ENCODE measurements at places on chromosomes 7 and 10.

- no peak for DNase-seq
Measured at GRCh38 chr7:129845178-129845971, 107.4 kb downstream of the UBE2H start.

DNA sequence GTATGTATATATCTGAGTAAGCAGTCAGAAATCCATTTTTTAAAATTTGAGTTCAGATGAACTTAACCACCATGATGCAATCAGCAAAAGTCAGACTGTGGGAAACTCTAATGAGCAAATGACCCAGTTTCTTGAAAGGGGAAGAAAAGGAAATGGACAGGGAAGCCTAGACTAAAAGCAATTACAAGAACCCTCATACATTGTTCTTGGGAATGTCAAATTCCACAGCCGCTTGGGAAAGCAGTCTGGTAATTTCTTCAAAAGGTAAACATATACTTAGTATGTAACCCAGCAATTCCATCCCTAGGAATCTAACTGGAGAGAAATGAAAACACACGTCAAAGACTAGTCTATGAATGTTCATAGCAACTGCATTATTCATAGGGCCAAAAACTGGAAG lies 16.4 kb upstream of the FOXK1 start:
- DNase-seq, result no peak

DNA sequence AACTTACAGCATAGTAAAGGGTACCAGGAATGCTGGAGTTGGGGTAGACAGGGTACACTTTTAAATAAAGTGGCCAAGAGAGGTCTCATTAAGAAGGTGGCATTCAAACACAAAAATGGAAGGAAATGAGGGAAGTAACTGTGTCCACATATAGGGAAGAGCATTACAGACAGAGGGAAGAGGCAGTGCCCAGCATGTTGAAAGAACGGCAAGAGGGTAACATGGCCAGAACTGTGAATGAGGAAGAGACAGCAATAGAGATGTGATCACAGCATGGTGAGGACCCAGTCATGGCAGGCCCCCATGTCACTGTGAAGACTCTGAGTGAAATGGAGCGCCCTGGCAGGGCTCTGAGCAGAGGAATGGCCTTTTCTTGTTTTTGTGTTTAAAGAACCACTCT lies 35.1 kb upstream of the ZNRF2 start:
- DNase-seq, result no peak

- DNase-seq, result peak; percentile 81
Measured at GRCh38 chr7:117323851-117324711, 1.2 kb upstream of the WNT2 start.

DNA sequence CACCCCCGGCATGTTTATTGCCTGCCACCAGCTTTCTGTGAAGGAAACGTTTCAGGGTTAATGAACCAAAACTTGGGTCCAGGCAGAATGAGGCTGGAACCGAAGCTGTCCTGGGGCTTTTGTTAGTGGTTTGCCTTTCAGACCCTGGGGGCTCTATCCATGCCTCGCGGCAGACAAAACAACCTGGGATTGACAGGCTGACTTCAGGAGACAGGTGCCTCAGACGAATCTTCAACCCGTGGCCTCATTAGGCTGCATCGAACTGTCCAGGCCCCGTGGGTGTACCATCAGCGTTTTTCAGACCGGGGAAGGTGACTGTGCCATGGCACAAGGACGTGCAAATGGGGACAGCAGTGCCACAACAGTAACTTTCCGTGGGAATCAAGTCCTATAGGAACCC lies 259.3 kb upstream of the SHH start:
- no peak for DNase-seq

DNA sequence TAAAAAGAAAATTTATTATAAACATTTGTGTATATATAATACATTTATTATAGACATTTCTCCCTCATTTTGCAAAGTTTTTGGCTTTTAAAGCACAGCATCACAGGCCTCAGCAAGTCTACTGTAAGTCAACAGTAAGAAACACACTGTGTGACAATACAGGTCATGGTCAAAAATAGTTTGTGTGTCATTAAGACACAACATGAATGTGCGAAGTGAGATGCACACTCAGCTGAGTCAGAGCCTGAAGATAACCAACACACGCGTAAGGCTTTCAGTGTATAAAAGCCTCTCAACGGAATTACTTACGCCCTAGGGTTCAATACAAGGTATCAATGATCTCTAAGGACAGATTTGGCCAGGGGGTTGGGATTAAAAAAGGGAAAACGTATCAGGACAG lies 157.6 kb downstream of the PIP4K2A start:
- no peak for DNase-seq

GRCh38 chr7:41571573-41571972 lies 131.3 kb downstream of the INHBA start:
- DNase-seq, result no peak

DNA sequence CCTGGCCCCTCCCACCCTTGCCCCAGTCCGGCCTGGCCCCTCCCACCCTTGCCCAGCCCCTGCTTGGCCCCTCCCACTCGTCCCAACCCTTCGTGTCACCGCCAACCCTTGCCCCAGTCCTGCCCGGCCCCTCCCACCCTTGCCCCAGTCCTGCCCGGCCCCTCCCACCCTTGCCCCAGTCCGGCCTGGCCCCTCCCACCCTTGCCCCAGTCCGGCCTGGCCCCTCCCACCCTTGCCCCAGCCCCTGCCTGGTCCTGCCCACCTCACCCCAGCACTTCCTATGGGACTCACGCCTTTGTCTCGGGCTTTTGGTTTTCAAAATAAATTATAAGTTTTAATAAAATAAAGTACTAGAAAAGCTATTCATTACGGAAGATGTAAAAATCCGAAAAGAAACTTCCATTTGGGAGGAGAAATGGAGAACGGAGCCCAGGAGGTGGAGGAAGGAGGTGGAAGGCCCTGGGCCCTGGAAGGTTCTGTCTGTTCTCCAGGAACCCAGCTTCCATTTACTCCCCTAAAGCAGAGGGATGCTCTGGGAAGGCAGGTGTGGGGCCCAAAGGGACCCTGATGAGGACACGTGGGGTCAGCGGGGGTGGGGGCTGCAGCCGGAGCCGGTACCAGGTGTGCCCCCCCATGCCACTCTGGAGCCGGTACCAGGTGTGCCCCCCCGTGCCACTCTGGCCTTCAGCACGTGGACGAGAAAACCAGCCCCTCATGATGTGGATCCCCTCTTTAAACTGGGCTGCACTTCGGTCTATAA lies 52.2 kb downstream of the PWWP2B start:
- DNase-seq, result peak; percentile 85

GRCh38 chr10:59465088-59465487 lies 102.7 kb upstream of the FAM13C start:
- no peak for DNase-seq

GRCh38 chr7:130865408-130866236 lies 131.6 kb upstream of the KLF14 start:
- no peak for DNase-seq

- no peak for DNase-seq
Measured at GRCh38 chr7:84161398-84161797, 33.2 kb downstream of the SEMA3A start.

Data from spleen (tissue), 13 donors.